ENCODE measurements at places on chromosomes 6 and 20.

GRCh38 chr6:134657751-134658527 lies 292.0 kb downstream of the ALDH8A1 start:
- DNase-seq: no peak

DNA sequence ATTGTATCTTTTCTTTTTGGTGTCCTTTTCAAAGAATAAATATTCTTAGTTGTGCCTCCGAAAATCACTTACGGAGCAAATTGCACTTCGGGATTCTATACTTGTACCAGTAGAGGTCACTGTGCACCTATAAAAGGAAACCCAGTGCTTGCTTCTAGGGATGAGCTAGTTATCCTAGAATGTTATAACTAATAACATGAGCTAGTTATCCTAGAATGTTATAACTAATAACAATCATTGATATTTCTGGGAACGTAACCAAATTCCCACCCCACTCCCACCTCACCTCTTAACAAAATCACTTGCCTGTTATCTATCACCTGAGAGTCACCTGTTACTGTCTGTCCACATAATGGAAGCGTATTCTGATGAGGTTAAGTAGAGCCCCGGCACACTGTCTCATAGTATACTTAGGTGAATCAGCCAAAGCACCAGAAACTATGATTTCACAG lies 126.9 kb upstream of the TIAM2 start:
- DNase-seq: no peak

GRCh38 chr6:21595285-21596144 lies 2.0 kb downstream of the SOX4 start:
- DNase-seq: no peak

GRCh38 chr6:155795173-155795796 lies 339.6 kb upstream of the NOX3 start:
- DNase-seq: no peak

DNA sequence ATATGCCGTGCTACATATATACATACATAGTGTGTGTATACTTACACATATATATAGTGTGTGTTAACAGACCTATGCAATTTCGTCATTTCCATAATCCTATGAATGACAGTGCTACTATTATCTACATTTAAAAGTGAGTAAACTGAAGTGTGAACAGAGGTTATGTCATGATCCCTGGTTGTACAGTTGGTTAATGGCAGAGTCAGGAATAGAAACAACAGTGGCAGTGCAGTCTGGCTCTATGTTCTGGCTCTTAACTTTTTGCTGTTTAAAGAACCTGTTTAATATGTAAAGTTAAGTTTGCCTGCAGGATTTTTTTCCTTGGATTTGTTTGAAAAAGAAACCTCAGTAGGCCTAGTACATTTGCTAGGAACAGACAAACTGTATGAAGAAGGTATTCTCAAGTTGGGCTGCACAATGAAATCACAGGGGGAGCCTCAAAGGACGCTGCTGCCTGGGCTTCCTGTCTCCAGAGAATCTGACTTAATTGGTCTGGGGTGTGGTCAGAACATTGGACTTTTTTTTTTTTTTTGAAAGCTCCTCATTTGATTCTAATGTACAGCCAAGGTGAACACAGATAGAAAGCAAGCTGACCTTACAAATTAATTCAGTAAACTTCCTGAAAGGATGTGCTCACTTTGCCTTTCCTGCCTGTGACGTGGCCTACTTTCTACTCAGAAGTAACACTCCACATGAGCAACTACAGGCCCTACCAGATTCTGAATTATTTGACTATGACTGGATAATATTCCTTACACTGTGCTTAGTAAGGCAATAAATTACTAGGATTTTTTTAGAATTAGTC lies 29.4 kb downstream of the PLCB1 start:
- no peak for DNase-seq

- DNase-seq: no peak
Observed at GRCh38 chr6:36566418-36566905, 19.2 kb upstream of the STK38 start.

DNA sequence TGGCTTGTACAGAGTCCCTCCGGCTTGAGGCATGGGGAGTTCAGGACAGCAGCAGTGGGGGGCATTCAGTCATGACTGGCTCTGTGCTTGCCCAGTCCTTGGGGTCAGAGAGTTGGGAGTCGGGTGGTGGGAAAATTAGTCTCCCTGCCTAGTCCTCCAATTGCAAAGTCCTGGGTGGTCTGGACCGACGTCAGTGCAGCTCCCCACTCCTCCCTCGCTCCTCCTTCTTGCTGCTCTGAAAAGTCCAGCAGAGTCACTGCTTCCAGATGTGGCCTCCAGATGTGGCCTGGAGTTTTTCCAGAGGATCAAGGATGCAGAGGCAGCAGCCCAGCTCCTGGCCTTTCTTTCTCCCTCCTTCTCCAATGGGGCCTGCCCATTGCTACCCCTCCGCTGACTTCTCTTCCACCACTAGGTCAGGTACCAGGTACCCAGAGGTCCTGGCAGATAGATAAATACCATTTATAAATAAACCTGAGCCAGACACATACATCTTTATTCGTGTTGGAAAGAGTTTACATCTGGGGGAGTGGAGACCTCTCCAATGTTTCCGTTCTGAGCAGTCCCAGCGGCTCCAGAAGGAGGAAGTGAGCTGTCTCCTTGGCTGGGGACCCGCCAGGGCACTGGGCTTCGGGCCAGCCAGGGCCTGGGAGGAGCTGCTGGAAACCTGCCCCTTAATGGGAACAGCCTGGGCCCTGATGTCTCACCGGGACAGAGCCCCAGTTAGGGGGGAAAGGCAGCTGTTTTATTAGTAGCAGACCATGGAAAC lies 49.0 kb upstream of the RNF24 start:
- no peak for DNase-seq

- DNase-seq: no peak
Observed at GRCh38 chr20:13910492-13910891, 79.9 kb downstream of the SEL1L2 start.

DNA sequence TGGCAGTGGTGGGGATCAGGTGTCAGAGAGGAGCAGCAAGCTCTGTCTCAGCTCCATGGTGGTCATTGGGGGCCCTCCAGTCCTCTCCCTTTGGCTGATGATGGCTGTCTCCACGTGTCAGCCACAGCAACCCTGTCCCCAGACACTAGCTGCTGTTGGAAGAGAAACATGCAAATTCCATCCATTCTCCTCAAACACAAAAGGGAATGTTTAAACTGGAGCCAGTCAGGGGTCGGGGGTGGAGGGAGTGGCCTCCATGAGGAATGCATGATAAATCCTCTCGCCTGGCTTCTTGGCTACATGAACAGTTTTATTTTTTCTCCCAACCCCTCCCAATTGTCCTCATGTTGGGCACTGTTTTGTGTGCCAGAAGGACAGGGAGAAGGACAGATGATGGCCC lies 86.4 kb downstream of the EDN3 start:
- no peak for DNase-seq

DNA sequence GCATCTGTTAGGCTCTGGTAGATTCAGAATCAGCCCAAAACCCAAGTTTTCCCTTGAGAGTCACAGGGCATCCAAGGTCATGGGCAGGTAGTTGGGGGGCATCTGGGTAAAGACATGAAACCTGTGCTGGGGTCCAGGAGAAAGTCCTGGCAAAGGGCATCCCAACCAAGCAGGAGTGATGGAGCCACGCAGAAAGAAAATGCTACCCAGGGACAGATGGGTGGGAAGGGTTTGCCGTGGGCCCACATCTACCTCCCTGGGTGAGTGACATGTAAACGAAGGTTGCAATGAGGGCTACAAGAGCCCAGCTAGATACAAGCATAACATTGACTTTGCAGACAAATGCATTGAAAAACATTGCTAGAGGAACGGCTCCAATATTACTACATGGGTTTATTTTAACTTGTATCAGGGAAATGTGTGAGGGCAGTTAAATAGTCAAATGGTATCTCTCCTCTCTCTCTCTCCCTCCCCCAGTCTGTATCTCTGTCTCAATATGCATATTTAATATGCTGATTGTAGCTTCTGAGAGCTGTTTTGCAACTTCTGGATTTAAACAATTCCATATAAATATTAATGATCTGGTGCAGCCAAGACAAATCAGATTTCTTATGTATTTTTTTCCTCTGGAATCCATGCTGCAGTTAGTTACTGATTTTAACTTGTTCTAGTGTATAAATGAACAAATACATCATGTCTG lies 135.7 kb downstream of the SYNDIG1 start:
- DNase-seq: no peak

DNA sequence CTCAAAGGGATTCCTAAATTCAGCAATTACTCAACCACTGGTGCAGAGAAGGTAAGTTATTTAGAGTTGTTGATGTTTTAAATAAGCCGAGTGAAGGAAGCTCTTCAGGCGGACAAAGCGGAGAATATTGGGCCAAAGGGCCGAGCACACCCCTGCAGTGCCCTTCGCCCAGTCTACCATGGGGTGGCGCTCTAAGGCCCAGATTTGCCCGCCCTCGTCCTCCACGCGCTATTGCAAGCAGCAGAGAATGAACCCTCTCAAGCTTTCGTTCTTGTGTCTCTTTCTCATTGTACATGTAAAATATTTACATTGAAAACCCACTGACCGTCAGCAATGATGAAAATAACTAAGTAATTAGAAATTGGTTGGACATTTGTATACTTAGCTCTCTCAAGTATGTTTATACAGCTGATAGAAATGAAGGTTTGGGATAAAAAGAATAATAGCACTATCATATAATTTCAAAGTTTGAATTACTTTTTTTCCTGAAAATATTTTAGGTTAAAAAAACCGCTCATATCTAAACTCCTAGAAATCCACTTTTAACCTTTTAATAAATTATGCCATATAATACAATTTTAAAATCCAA lies 195.0 kb upstream of the CEP162 start:
- DNase-seq: no peak

- DNase-seq: no peak
Observed at GRCh38 chr20:44533928-44534327, 12.1 kb upstream of the SERINC3 start.

- no peak for DNase-seq
Observed at GRCh38 chr6:168342636-168343035, 23.1 kb upstream of the DACT2 start.

DNA sequence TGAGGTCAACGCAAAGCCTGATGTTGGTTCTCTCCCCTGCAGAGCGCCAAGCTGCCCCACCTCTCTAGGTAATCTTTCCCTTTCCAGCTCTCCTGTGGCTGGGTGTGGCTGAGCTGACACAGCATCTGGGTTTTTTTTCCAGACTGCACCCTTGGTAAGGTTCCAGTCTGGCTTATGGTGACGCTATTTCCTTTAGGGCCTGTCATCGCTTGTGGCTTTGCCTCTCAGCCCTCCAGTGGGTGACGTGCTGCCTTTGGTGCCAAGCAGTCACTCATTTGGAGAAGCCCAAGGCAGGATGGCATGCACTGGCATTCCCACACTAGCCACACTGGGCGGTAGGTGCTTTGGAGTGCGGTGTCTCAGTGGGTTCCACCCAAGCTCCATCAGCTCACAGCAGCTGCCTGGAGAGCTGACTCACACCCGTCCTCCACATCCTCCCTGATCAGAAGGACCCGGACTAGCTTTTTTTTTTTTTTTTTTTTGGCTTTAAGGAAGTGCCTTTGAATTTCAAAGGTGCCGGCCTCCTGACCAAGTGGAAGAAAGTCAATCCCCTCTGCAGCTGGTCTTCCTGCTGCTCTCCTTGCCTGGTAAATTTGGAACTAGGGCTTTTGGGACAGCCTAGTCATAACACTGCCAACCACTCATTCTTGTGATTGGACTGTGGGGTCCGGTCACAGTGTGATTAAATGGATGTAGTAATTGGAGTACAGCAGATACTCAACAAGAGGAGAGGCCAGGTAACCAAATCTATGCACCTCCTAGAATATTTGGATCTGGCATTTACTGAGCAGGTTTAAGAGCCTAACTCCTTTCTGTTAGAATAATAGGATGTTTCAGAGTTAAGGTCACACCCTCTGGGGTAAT lies 153.6 kb downstream of the CD83 start:
- DNase-seq: no peak

DNA sequence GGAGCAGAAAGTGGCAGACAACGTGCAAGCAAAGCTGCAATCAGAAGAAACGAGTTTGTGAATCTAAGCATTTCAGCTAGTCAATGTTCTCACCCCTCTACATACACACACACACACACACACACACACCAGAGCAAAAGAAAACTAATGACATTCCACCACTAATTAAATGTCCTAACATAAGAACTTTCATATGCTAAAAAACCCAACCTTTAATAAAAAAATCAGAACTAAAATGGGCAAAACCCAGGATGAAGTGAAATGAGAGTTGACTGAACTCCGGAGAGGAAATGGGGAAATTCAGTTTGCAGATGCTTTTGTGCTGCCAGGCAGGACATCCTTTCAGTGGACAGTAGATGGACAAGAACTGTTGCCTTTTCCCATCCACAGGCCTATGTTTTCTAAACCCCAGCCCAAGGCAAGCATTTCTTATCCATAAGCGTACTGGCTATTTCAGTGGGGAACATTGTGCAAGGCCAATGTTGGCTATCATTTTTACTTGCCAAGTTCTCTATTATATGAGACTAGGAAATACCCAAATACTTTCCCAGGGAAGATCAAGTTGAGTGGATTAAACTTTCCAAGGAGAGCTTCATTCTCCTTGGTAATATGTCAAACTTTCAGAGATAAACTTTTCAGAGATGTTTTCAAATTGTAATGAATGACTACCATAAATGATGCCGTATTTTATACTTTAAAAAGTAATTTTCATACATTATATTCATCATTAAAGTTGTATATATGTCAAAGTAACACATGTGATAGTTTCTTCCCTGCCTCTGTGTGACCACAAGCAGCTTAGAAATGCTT lies 27.3 kb downstream of the RIN2 start:
- no peak for DNase-seq

DNA sequence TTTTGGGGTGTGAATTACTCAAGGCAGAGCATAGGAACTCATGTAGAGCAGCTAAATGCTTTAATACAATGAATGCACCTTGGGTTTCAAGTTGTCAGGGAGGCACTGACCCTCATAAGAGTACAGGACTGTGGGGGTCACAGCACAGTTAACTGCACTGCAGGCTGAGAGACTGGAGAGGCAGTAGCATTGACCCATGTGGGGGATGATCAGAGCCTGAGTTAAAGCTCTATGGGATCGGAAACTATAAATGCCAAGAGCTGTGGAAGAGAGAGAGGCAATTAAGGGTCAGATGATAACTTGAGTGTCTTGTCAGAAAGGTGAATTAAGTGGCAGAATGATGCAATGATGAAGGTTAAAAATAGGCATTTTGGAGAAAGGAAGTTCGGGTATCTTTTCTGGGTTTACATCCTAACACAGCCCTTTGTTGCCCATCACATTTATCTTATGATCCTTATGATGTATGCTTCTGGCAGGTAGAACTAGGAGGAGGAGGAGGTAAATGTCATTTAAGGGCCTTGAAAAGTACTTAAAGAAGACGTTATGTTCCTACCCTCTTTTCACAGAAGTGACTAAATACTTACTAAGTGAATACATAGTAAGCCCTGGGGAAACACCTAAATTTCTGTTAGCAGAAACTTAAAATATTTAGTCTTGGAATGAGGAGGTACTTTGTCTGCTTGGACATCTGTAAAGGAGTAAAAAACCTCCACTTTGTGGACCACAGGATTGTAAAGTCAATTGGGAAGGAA lies 24.2 kb downstream of the LRRC1 start:
- DNase-seq: no peak
